ENCODE measurements at places on chromosomes 2 and 18.

- no peak for DNase-seq
Observed at GRCh38 chr2:119691189-119691588, 12.2 kb downstream of the TMEM177 start.

DNA sequence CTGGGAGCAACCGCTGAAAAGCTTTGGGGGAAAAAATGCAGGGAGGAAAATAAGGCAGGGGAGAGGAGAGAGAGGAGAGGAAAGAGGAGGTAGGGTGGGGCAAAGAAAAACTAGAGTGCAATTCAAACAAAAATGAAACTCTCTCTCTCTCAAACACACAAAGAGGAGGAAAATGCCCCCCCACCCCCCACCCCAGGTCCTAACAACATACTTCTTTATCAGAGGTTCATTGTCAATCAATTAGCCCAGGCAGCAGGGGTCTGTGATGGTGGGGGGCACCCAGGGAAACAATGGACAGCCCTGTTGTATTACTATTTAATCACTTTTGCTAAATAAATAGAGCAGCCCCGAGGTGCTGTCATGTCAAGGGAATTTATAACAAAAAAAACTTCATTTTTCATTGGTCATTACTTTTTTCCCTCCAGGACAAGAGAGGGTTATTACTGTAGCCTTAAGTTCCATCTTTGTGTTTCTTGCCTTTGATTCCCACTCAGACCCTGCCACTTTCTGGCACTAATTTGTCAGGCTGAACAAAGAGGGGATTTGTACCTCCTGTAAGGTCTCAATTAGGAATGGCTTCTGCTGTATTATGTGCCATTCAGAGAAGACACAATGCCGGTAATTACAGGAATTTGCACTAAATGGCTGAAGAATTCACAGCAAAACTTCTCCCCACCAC lies 55.0 kb downstream of the PLEKHM3 start:
- no peak for DNase-seq

DNA sequence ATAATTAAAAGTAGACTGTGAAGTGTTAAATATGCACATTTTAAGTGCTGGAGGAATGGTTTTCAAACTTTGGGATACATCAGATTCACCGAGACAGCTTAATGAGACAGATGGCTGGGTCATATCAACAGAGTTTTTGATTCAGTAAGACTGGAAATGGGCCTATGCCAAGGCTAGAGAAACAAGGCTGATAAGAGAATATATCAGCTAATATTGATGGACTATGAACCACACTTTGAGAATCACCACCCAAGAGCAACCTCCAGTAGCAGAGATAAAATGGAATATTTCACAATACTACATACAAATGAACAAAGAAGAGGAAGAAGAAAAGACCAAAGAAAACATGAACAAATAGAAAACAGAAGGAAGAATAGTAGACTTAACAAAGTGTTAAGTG lies 450.2 kb upstream of the KLHL29 start:
- no peak for DNase-seq

GRCh38 chr2:236702657-236703372 lies 133.2 kb downstream of the ACKR3 start:
- no peak for DNase-seq

DNA sequence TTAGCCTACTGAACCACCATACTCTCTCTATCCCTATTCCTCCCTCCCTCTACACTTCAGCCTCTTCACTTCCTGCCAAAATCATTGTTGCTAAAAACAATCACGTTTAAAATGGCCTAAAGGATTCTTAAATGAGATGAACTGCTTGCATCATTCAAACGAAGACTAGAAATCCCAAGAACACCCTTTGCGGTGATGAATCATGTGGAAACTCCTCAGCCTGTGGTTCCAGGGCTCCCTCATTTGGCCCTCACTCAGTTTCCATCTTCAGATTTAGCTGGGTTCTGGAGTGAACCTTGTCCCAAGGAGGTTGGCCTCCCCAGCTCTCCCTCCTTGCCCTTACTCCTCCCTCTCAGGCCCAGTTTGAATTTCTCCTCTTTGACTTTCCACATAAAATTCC lies 125.6 kb upstream of the CDC42EP3 start:
- no peak for DNase-seq

DNA sequence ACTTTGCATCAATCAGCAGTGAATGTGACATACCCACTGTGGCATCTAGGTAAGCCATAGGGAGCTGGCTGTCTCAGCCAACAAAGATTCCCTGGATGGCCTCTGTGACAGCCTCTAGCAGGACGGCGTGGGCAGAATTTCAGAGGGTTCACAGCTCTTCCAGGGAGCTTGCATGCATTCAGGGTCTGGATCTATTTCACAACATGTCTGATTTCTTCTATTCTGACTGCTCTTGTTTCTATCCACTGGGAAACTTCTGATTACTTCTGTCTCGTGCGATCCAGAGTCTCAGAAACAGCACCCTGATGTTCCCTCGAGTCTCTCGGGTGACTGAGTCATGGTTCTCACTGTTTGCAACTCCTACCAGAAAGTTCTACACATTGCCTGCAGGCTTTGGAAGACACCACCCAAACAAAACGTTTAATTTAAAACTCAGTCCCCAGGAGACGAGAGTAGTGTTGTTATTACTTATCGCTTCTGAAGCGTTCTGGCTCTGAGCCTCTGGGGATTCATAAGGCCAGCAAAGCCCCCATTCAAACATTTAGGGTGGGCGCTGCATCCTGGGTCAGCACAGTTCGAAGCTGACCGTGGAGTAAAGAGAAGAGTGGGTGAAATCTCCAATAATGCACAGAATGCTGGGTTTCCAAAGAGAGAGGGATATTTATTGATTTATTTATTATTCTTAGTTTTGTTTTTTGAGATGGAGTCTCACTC lies 41.9 kb upstream of the ODC1 start:
- DNase-seq = no peak

DNA sequence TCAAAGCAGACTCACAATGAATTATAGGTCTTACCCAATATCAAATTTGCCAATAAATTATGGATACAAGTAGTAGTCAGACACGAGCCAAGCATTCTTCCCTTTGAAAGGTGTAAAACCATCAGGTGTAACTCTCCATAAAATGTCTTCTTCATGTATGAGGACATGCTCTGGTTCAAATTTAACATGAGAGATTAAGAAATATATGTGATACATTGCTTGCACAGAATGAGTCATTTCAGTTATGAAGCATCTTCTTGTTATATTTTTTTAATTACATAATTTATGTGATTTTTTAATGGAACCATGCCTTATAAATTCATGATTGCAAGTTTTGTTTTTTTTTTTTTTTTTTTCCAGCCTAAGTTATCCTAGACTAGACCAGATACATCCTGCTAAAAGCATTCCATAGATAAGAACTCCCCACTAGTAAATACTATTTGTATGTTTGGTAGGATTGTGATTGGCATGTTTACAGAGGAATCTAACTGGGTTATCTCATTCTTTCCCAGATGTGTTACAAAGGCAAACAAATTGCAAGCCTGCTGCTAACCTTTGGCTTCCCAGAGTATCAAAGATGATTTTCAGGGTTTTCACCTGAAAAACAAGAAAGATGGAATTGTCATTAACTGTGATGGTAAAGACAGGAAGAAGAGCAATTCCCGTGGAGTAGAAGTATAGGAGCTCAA lies 621.9 kb downstream of the XIRP2 start:
- DNase-seq = no peak

All from stimulated activated CD4-positive, alpha-beta T cell treated with anti-CD3 and anti-CD28 coated beads, Interleukin-1b, Interleukin-23, amount 100 ng/mL, for 1 hour (primary cell).